Stimulated activated CD8-positive, alpha-beta memory T cell treated with anti-CD3 and anti-CD28 coated beads, Interleukin-4, amount 100 ng/mL, for 1 hour (primary cell): ENCODE measurements at places on chromosomes 12 and 14.

- DNase-seq, result no peak
These were observed 417.5 kb downstream of the LRIG3 start for GRCh38 chr12:58502841-58503240.

DNA sequence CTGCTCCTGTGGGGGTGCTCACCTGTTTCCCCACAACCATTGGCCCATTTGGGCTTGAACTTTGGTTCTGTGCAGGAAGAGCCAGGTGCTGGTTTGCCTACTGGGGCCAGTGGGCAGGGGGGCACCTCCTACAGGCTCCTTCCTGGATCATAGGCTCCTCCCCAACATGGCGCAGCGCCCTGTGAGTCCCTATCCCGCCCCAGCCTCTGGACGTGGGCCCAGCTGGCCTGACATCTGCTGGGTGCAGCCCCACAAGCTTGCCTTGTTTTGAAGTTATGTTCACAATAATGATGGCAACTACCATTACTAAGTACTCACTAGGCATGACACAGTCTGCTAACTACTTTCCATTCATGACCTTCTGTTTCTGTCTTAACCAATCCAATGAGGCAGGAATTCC lies 147.8 kb downstream of the RBM19 start:
- DNase-seq, result no peak

- DNase-seq, result no peak
These were observed 92.7 kb downstream of the TTLL5 start for GRCh38 chr14:75753696-75754095.

GRCh38 chr14:106037380-106037779 lies 511.0 kb downstream of the TMEM121 start:
- no peak for DNase-seq

DNA sequence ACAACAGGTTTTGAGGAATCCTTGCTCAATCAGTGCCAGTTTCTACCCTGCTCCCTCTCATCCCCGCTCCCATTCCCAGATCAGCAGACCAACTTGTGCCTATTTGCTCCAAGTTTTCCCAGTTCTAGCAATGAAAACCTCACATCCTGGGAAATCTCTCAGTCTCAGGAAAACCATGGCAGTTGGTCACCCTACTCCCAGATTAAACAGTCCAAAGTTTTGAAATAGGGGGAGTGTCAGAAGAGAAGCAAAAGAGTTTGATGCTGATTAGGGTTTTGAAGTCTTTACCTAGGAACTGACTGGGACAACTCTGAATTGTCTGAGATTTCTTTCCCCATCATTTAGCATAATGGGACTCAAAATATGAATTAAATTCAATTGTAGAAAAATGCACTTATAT lies 95.8 kb upstream of the ARID2 start:
- no peak for DNase-seq

- no peak for DNase-seq
These were observed 128.0 kb downstream of the NUAK1 start for GRCh38 chr12:106010741-106011140.

DNA sequence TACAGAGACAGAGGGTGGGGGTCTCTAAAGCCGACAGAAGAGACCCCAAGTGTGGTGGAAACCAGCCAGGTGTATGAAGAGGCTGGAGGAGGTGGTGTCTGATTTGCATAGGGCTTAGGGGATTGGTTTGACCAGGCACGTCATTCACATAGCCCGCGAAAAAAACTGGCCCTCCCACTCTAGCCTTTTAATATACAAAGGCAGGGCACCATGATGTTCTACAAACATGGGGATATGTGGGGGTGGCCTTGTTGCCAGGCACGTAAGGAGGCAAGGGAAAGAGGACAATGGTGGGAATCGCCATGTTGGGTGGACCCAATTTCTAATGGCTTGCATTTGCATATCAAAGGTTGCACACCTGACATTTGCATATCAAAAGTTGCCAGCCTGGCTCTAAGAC lies 13.2 kb downstream of the LALBA start:
- no peak for DNase-seq

DNA sequence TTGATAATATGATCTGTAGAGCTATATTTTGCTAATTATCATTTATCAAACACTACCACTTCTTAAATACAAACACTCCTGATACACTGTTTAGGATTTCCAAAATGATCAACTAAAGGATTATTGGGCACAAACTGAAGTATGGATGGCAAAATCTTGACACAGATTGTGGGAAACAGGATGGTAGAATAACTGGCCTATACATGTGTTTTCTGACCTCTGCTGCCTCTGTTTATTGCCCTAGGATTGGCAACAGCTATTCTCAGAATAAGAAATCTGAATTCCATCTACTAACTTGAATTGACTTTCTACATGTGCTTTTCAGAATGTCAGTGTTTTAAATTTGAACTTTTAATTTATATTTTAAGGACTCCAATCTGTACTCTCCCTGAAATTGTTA lies 209.1 kb downstream of the MED13L start:
- DNase-seq, result no peak

GRCh38 chr12:43840338-43840737 lies 4.5 kb downstream of the TMEM117 start:
- DNase-seq, result no peak

GRCh38 chr12:92446083-92446460 lies 256.7 kb upstream of the PLEKHG7 start:
- no peak for DNase-seq

GRCh38 chr12:120006258-120006975 lies 17.4 kb downstream of the BICDL1 start:
- DNase-seq, result no peak

DNA sequence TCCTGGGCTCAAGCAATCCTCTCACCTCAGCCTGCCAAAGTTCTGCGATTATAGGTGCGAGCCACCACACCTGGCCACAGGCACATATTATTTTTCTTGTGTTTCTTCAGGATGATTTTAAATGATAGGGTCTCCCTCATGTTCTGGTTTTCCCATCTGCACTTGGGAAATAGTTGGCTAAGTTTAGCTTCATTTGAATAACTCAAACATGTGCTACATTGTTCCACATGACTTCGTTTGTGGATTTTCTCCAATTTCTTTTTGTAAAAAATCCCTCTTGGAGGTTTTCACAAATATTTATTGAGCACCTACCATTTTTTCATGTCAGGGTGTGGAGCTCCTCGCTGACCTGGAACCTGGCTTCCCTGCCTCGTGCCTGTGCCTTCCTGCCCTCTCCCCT lies 55.2 kb upstream of the GNPNAT1 start:
- DNase-seq, result no peak

DNA sequence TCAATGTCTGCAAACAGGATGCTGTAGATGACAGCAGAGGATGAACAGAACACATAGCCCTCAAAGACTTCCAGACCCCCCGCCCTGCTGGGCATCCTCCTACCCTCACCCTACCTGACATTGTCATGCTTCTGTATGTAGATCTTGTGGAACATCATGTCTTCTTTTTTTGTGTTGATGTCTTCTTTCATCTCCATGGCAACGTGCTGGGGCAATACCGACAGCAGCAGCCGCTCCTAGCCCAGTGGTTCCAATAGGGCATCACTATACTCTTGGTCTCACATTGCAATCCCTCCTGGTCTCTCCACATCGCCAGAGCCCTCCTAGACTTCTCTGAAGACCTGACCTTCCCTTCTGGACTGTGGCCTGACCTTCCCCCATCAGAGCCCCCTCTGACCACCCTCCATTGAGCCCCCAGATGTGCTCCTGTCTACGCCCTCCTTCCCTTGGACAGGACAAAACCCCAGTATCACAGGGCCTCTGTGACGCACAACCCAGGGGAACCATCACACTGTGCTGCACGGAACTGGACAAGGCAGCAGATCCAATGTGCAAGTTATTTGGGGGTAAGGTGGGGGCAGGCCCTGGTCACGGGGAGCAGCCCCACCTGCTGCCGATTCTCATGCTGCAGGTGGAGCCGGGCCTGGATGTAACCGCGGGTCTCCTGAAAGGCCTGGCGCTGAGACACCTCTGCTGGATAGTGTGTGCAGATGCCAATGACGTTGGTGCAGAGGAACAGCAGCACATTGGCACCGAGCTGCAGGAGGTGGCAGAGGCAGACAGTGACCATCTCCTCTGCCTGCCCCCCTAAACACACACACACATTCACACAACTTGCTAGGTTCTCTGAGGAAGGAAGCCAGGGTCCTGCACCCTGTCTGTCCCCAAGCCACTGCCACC lies 11.1 kb downstream of the ADCY6 start:
- no peak for DNase-seq

DNA sequence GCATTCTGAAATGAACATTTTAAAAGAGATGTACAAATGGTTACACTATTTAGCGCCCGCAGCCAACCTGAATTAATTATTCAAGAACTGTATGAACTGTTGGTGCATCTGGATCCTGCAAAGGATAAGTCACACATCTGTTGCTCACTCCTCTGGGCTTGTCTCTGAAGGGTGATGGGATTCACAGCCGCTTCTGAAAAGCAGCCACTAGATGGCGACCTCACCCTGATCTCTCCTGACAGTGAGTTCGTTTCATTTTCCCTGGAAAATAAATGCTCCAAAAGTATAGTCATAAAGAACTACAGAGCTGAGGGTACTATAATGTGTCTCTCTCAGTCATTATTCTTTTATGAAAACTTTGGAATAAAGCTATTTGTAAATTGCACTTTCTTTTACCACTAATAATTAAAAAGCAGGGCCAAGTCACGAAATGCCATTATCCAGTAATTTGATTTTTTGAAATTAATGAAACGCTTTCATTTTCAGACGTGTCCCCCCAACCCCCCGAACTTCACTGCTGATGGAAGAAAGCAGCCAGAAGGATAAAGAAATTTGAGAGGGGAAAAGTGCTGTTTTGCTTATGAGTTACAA lies 789.6 kb downstream of the NRXN3 start:
- no peak for DNase-seq

GRCh38 chr14:71029236-71029781 lies 122.0 kb downstream of the PCNX1 start:
- no peak for DNase-seq

- no peak for DNase-seq
These were observed 6.4 kb upstream of the CD27 start for GRCh38 chr12:6438345-6438744.

- DNase-seq, result no peak
These were observed 30.6 kb upstream of the TUBA1A start for GRCh38 chr12:49219417-49220026.

DNA sequence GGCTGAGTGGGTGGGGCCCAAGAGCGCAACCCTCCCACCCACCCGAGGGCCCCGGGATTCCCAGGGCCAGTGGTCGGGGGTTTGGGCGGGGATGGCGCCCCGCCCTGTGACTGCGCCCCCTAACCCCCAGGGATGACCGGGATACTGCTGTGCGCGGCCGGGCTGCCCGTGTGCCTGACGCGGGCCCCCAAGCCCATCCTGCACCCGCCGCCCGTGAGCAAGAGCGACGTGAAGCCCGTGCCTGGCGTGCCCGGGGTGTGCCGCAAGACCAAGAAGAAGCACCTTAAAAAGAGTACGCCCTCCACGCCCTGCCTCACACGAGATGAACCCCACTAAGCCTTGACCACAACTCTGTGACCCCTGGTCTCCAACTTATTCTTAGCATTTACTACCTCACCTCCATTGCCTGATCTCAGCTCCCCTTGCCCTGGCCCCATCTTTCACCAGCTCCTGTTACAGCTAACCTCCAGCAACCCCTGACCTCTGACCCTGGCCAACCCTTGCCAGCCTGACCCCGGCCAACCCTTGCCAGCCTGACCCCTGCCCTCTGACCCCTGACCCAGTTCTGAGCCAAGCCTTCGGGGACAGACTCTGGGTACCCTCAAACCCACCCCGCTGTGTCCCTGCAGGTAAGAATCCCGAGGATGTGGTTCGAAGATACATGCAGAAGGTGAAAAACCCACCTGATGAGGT lies 37.0 kb downstream of the DTX1 start:
- no peak for DNase-seq

DNA sequence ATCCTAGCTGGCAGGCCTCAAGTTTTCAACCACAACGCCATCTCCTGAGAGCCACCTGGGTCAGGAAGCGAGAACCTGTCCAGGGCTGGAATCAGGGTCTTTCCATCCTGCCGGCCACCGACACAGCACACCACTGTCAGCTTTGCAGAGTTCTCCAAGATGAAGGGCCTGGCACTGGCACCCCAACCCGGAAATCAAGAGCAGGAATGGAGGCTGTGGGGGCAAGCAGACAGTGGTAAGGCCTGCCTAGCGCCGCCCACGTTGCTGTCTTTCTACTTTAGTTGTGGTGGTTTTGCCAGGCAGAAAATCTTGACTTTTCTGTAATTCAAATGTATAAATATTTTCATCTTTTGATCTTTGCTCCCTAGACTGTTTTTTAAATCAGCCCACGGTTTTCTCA lies 90.7 kb downstream of the ITPK1 start:
- no peak for DNase-seq

DNA sequence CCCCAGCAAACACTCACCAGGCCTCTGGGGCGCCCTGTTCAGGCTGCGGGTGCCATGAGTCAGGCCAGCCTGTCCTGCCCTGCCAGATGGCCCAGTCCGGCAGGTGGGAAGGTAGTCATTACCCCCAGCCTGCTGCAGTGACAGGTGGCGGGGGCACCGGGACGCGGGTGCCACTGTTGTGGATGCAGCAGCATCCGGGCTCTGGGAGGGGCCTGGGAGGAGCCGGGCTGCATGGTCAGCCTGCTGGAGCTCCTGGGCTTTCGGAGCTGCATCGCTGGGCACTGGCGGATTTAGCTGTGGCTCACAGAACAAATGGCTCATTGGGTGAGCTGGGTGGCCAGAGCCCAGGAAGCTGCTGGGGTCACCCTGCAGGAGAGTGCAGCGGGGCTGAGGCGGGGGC lies 13.5 kb downstream of the CEP170B start:
- no peak for DNase-seq

GRCh38 chr14:50792051-50792477 lies 38.9 kb downstream of the NIN start:
- DNase-seq, result no peak

DNA sequence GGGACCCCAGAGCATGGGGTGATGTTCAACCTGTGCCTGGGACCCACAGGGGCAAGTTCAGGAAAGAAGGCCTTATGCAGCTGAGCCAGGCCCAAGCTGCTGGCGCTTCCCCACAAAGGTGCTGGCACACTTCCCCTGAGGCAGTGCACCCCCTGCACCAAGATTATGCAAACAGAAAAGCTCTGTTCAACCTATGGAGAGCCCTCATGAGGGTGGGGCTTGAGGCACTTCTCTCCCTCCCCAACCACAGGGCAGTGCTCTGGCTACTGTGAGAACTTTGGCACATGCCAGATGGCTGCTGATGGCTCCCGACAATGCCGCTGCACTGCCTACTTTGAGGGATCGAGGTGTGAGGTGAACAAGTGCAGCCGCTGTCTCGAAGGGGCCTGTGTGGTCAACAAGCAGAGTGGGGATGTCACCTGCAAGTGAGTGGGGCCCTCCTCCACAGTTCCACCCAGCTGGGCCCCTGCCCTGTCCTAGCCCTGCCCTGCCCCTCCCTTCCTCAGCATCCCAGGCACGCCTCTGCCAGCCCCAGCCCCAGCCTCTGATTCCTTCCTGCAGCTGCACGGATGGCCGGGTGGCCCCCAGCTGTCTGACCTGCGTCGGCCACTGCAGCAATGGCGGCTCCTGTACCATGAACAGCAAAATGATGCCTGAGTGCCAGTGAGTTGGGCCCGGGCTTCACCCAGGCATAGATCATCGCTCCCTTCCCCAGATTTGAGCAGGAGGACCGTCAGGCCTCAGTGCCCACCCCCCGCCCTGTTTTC lies 5.5 kb upstream of the NXPH4 start:
- DNase-seq, result no peak

GRCh38 chr14:69620981-69621380 lies 9.6 kb downstream of the SUSD6 start:
- DNase-seq, result no peak

- DNase-seq, result no peak
These were observed 96.4 kb downstream of the TMEM260 start for GRCh38 chr14:56676042-56676441.
